ENCODE measurements at places on chromosomes 6 and 20. TPM values are rescaled to one million over a fixed set of nuclear protein-coding genes. Genes with fewer than 3 reads are reported as not detected.

GRCh38 chr6:135412761-135413160 lies 84.8 kb downstream of the AHI1 start:
- no peak for DNase-seq

DNA sequence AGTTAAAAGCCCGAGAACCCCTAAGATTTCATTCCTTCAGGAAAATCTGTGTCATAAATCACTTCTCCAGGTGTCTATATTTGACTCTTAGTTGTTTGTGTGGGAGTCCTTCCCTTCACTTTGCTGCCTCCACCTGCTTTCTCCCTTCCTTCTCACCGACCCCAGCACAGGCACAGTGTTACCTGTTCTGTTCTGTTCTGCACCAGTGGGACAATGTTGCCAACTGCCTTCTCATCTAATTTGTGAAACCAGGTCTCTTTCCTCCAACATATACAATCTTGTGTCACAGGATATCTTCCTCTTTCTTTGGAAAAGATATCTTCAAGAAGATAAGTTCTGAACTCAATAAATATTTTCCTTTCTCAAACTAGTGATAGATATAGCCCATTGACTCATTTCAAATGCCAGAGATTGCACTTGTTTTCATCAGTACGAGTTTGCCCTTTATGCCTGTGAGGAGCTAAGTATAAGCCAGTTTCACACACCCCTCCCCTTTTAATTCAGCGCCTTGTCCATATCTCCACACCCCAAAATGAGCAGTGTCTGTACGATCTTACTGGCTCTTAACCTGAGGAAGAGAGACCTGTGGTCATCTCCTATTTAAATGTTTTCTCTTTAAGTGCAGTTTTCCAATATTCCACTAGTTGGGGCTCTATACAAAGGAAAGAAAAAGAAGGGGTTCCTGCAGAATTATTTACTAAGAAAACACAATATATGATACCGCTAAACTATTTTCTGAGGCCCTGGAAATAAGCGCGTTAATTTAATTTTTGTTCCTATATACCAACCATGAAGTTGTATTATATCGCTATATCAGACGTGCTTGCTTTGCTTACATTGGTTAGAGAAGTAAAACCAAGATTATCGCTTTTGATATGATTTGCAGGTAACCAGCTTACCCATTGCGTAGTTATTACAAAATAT lies 81.6 kb upstream of the PREP start:
- no peak for DNase-seq

The MRS2 gene
- 49.4 TPM for total RNA-seq

- DNase-seq: peak; percentile 51
These were observed at the start of gene PDE10A for GRCh38 chr6:165662749-165663376. TSS of gene PDE10A (minus strand) at chr6:165663241. CDS start at chr6:165662811, 430 bp downstream.

GRCh38 chr20:52524861-52525260 lies 333.3 kb upstream of the ZFP64 start:
- no peak for DNase-seq
